Spinal cord (tissue), 10 donors: ENCODE measurements at places on chromosomes 16 and 17.
A peak's percentile ranks its signal among the peaks of the same experiment; 100 is the strongest.

DNA sequence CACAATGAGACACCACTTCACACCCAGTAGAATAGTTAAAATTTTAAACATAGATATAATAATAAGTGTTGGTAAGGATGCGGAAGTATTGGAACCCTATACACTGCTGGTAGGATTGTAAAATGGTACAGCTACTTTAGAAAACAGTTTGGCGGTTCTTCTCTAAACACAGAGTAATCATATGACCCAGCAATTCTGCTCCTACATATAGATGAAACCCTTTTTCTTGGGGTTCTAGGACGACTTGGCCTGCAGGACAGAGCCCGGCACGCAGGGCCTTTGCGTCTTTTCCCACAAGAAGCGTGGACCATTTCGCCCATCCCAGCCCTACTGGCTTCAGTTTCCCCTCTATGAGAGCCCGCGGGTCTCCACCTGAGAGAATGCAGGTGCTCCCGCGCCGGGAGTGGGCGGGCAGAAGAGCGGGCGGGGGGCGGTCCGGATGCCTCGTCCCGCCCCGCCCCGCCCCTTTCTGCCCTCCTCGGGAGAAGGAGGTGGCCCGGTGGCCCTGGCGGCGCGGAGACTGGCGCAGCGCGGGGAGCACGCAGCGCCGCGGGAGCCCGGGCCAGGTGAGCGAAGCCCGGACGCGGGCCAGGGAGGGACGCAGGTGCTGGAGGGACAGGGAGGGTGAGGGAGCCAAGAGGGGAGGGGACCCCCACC lies at the start of gene SDR42E2:
Gene SDR42E2 (plus strand): TSS at position 508 of the 657 bp plus-strand sequence. CDS start 3,077 bp downstream, outside the sequence.
- DNase-seq: no peak

GRCh38 chr17:35898283-35899070 lies 18.3 kb upstream of the CCL5 start:
- DNase-seq: no peak

DNA sequence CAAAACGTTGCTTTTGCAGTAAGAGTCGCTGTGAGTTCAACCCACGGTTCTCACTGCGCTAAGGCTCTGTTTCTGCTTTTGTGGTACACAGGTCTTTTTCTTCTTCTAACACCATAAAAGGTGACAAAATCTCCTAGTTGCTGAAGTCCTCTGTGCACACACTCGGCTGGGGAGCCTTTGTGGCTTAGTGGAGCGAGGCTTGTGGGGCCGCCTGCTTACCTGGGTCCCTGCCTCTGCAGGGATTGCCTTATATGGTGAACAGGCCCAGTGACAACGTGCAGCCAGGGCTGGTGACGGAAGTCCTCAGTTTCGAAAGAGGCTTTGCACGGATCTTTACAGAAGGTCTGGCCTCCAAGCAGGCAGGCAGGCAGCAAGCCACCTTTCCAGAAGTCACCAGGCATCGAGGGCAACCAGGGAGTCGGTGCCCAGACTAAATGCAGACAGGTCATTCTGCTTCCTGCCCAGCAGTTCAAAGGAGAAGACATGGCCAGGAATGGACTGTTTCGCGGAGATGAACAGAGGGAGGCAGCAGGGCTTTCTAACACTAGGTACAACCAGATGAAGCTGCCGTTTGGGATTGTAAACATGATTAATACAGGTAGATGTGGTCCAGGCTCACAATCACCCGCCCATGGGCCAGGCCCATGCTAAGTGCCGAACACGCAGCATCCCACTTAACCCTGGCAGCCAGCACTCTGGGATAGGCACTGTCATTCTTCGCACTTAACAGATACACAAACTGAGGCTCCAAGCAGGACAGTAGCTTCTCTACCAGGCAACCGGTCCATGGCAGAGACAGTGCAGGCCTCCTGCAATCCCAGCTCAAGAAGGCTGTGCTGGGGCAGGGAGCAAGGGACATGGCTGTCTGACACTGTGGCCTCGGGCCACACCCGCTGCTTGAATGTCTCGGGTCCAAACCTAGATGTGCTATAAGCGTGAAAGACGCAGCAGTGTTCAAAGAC lies 10.7 kb upstream of the MEAK7 start:
- DNase-seq: no peak

GRCh38 chr16:31286421-31287032 lies 26.8 kb downstream of the ITGAM start:
- no peak for DNase-seq

DNA sequence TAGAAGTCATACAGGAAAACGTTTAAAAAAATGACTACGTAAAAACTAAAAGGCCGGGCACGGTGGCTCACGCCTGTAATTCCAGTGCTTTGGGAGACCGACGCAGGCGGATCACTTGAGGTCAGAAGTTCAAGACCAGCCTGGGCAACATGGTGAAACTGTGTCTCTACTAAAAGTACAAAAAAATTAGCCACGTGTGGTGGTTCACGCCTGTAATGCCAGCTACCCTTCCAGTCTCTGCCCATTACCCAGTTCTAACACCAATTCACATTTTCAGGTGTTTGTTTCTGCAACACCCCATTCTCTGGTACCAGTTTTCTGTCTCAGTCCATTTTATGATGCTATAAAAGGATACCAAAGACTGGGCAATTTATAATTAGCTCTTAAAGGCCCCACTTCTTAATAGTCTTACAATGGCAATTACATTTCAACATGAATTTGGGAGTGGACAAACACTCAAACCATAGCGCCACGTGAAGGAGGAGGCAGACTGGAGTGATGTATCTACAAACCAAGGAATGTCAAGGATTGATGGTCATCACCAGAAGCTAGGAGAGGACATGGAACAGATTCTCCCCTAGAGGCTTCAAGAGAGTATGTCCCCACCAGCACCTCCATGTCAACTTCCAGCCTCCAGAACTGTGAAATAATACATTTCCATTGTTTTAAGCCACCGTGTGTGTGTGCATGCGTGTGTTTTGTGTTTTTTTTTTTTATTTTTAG lies 791 bp upstream of the C17orf75 start:
- DNase-seq: no peak

DNA sequence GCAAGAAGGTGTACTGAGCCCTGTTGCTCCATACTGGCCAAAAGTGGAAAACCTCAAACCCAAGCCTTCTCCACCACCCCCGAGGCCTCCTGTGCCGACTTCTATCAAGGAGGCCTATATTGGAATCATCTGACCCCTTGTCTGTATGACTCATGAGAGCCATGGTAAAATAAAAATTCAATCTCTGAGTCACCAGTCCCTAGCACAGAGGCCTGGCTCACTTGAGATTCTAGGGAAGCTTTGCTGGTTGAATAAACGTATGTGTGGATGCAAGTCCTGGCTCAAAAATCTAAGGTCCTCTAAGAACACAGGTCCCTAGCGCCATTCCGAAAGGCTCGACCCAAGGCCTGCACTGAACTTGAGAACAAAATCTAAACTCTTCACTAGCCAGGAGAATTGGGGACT lies 15.0 kb downstream of the NSMCE1 start:
- no peak for DNase-seq

GRCh38 chr16:28610595-28611191 lies 849 bp upstream of the SULT1A1 start:
- peak; percentile 2 for DNase-seq

DNA sequence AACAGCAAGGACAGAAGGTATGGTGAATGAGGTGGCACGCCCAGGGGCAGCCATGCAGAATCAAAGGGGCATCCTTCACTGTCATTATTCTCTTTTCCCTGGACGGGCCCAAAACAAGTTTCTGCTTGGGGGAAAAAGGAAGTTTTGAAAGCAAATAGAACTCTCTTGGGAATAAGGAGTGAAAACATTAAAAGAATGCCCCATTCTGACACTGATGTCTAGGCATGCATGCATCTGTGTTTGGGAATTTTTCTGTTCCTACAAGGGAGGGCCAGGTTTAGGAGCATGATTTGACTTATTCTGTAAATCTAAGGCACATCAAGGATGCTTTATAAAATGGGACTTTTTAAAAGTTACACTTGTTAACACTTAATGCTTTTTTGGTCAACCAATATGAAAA lies 34.3 kb upstream of the SLC12A3 start:
- DNase-seq: no peak
